ENCODE measurements at places on chromosomes 1 and 21.

GRCh38 chr1:41241354-41241748 lies 755 bp downstream of the SCMH1 start:
- peak; percentile 19 for DNase-seq

DNA sequence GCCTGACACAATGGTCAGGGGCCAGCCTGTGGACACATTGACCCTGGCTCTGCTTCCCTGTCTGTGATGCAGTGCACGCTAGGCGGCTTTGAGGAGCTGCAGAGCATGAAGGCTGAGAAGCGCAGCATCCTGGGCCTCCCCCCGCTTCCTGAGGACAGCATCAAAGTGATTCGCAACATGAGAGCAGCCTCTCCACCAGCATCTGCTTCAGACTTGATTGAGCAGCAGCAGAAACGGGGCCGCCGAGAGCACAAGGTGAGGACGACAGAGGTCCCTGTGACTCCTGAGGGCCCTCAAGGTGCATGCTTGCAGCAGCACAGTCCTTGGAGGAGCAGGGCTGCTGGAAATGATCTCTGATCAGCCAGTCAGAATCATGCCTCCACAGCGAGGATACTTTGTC lies 8.6 kb downstream of the STRIP1 start:
- no peak for DNase-seq

DNA sequence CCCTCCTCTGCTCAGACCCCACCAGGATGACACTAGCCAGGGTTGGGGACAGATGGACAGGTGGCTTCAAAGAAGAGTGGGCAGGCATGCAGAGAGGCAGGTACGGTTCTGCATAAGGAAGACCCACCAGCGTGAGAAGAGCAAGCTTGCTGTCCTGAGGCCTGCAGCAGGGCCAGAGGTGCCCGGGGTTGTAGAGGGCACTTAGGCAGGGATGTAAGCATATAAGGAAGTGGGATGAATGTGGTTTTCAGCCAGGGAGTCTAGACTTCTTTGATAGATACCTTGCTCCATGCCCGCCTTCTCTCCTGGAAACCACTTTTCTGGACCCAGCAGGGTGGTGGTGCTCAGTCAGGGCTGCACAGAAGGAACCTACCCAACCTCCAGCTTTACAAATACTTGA lies 1.4 kb downstream of the TTC39A start:
- DNase-seq: no peak

DNA sequence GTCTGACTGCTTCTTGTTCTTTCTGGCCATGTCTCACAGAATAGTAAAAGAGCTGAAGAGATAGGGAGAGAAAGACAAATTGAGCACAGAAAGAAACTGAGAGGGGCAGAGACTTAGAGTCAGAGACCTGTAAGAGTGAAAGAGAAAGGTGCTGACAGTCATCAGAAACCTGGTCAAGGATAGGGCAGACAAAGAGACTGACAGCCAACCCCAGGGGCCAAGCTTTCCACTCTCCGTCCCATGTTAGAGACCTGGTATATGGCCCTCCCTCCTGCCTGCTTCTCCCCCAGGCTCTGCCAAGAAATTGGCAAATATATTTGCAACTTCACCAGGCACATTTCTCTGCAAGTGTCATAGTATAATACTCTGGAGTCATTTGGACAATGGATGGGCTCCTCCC lies 64.6 kb downstream of the RHBG start:
- DNase-seq: no peak

- DNase-seq: no peak
These were observed 15.4 kb downstream of the BTG2 start for GRCh38 chr1:203320591-203321272.

DNA sequence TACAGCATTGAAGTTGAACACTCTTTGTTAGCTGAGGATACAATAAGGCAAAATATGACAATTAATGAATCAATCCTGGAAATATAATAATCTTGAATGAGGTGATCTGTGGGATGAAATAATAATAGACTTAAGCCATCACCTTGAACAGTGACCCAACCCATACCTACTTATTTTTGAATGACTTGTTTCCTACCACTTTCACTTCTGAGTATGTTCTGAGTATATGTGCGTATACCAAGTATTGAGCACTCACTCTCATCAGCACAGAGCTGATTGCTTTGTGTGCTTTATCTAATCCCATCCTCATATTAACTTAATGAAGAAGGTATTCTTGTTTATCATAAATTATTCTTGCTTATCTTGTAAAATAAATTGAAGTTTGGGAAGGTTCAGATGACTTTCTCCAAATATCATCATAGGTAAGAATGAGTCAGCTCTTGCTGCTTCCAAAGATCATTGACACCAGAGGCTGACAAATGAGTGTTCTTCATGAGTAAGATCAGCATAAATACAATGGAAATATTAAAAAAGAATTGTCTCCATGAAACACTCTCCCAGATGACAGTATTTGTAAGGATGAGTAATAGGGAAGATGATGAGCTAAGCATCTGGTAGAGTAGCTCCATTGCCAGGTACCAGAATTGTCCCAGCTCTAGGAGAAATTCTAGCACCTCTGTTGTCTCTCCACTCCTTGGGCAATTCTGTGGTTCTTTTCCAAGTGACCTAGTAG lies 198.1 kb upstream of the KIAA0040 start:
- DNase-seq: no peak

DNA sequence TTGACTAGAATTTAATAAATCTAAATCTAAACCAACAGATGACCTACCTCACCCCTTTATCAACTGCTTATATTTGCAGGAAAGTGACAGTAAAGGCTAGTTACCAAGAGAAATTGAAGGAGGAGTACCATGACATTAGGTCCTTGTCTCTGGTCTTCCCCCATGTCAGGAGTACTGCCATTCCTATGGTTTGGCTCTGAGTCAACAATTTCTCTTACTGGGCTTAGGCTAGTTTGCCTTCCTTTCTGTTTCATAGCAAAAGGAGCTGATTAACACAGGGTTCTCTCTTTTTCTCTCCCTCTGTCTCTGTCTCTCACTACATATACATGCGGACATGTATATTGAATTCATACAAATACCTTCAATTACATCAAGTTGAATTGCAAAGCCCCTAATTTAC lies 579.9 kb downstream of the DPYD start:
- DNase-seq: no peak

DNA sequence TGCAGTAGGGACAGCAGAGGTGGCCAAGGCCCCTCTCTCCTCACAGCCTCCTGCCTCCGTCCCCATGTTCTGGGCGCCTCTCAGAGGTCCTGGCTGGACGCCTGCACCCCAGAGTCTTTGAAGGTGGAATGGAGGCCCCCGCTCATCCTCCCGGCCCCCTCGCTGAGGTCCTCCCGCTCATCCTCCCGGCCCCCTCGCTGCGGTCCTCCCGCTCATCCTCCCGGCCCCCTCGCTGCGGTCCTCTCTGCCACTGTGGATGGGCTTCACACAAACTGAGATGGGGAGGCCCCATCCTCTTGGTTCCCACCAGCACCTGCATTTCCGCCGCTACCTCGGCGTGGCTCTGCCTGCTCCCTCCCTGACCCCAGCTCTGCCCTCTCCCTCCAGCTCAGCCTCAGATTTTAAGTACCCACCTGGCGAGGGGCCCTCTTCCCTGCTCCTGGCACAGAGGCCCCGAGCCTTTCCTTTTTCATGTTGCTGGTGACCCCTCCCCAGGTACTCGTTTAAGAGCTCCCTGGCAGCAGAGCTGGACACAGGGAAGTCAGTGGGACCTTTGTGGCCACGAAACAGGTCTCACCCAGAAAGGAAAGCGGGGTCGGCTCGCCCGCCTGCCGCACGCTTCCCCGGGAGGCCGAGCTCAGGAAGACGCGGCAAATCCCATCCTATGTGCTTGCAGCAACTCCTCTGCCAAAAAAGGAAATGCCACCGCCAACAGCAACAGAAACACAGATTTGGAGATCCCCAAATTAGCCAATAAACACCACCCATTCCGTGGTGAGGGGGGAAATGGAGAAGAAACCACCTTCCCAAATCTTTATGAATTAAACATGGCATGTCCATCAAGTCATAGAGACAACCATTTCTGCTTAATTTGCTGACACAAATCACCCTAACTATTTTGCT lies 143.7 kb downstream of the PRDM16 start:
- DNase-seq: no peak

- no peak for DNase-seq
These were observed 904 bp upstream of the PRDX6 start for GRCh38 chr1:173476197-173476664.

GRCh38 chr1:36231191-36231590 lies 6.9 kb downstream of the THRAP3 start:
- no peak for DNase-seq

DNA sequence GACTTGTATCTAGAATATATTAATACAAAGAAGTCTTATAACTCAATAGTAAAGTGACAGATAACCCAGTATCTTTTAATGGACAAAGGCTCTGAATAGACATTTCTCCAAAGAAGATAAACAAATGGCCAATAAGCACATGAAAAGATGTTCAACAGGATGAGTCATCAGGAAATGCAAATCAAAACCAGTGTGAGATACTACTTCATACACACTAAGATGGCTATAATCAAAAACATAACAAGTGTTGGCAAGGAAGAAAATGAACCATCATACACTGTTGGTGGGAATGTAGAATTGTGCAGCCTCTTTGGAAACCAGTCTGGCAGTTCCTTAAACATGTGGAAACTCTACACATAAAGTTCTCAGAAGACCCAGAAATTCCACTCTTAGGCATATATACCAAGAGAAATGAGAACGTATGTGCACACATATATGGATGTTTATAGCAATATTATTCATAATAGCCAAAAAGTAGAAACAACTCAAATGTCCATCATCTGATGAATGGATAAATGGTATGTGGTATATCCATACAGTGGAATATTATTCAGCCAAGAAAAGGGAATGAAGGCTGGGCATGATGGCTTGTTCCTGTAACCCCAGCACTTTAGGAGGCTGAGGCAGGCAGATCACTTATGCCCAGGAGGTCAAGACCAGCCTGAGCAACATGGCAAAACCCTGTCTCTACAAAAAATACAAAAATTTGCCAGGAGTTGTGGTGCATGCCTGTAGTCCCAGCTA lies 9.9 kb upstream of the MPL start:
- no peak for DNase-seq
